ENCODE measurements at places on chromosomes 4 and X. TPM values are rescaled to one million over a fixed set of nuclear protein-coding genes. Genes with fewer than 3 reads are reported as not detected.

DNA sequence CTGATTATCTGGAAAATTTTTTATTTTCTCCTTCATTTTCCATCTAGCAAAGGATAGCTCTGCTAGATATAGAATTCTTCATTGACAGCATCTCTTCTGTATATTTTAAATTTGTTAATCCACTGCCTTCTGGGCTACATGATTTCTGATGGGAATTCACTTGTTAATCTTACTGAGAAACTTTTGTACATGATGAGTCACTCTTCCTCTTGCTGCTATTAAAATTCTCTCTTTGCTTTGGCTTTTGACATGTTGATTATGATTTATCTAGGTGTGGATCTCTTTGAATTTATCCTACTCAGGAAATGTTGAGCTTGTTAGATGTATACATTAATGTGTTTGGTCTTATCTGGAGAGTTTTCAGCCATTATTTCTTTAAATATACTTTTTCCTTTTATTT lies 27.5 kb downstream of the OR13H1 start:
- DNase-seq: no peak

DNA sequence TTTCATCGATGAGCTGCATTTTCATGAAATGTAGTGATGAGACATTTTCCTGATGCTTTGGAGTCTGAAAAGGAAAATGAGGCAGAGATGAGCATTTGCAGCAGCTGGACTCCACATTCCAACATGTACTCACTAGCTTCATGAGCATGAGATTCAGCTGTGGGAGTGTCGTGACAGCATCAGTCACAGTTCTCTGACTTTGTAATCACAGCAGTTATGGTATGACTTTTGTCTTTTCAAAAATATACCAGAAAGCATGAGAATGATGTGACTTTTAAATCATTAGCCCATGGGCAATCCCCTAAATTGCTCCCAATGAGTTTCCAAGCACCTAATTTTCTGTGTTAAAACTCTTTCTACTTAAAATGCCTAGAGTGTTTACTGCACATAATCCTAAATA lies 18.3 kb upstream of the MSL3 start:
- DNase-seq: no peak

The TAF7L gene
- not detected for total RNA-seq

- no peak for DNase-seq
Measured at GRCh38 chrX:115561605-115562479, 868 bp downstream of the PLS3 start.

- DNase-seq: no peak
Measured at GRCh38 chr4:106906728-106907127, 129.4 kb downstream of the DKK2 start.

The FAM149A gene
- total RNA-seq: 9.9 TPM

The TMEM31 gene
- not detected for total RNA-seq

- DNase-seq: no peak
Measured at GRCh38 chr4:26410385-26411293, 79.6 kb downstream of the CCKAR start.

The SYTL5 gene
- total RNA-seq: not detected

DNA sequence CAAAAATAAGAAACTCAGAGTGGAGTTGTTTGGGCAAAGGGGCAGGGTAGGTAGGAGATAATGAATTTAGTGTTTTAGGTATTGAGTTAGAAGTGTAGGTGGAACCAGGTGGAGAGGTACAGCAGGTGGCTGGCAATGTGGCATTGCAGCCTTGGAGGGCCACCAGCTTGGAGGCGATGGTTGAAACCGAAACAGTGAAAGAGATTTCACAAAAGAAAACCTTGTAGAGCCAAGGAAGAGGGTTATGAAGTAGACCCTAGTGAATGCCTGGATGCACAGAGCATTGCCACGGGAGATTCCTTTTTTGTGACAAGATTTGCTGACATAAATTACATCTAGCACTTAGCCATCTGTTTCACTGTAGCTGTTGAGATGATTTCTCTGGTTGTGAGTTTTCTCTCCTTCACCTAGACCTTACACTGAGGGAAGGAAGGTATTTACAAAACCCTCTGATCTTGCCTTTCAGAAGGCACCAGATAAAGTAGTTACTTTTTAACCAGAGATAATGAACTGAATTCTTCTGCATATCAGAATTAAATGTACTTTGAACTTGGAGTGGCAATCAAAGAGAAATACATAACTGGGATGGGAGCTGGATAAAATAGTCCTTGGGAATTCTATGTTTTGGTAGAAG lies 104.1 kb upstream of the CASK start:
- DNase-seq: no peak

DNA sequence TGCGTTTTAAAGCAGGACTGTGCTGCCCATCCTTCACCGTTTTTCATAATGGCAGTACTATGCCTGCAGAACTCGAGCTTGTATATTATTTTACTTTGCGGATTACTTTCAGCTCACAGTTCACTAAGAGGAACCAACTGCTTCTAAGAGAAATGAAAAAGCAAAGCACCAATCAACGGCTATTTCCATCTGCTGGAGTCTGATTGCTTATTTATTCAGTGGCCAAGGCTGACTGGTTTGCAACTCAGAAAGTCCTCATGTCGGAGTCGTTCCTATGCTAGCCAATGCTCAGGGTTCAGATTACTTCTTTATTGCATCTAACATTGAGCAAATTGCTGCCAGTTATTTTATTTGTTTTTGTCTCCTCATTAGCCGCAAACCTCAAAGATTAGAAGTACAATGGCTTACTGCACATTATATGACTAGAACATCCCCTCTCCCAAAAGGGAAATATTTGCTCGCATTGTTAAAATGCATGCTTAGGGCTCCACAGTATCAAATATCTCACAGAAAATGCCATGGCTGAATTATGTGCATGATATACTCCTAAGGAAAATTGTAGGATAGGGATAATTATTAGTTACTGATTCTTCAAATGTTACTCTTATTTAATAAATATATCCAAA lies 1628.2 kb upstream of the ADGRL3 start:
- DNase-seq: no peak

DNA sequence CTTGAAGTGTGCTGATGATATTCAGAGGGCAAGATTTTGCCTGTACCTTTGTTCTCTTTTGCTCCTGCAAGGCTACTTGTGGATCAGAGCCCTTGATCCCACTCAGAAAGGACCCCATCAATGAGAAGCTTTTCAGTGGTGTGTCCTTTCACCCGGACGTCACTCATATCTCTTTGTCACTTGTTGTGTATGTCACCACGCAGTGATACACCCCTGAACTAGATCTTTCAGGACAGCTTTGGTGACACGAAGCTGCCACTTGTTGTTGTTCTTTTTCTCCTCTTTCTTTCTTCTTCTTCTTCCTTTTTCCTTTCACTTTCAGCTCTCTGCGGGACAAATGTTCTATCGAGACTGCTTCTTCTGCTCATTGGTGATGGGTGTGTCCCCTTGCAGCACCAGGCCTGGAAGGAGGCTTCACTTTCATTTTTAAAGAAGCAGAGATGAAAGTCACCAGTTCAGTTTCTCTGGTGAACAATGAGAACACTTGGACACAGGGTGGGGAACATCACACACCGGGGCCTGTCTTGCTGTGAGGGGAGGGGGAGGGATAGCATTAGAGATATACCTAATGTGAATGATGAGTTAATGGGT lies 83.6 kb downstream of the NBDY start:
- DNase-seq: no peak

The CSN1S1 gene
- not detected for total RNA-seq

The SLC10A6 gene
- total RNA-seq: 4.2 TPM

The PLS3 gene
- 466 TPM for total RNA-seq

The ZXDA gene
- total RNA-seq: 13.8 TPM

Data from thoracic aorta (tissue), 2 donors.